ENCODE measurements at places on chromosomes 1 and 21.
A peak's percentile ranks its signal among the peaks of the same experiment; 100 is the strongest.

GRCh38 chr1:20662110-20662475, 924 bp upstream of the DDOST start:
- no peak for DNase-seq

- no peak for DNase-seq
Observed at GRCh38 chr1:46400421-46400820, 6.3 kb downstream of the FAAH start.

- DNase-seq = no peak
Observed at GRCh38 chr1:117128323-117129079, 7.0 kb upstream of the TRIM45 start.

GRCh38 chr1:7388141-7388487, 383.0 kb upstream of the VAMP3 start:
- DNase-seq = no peak

DNA sequence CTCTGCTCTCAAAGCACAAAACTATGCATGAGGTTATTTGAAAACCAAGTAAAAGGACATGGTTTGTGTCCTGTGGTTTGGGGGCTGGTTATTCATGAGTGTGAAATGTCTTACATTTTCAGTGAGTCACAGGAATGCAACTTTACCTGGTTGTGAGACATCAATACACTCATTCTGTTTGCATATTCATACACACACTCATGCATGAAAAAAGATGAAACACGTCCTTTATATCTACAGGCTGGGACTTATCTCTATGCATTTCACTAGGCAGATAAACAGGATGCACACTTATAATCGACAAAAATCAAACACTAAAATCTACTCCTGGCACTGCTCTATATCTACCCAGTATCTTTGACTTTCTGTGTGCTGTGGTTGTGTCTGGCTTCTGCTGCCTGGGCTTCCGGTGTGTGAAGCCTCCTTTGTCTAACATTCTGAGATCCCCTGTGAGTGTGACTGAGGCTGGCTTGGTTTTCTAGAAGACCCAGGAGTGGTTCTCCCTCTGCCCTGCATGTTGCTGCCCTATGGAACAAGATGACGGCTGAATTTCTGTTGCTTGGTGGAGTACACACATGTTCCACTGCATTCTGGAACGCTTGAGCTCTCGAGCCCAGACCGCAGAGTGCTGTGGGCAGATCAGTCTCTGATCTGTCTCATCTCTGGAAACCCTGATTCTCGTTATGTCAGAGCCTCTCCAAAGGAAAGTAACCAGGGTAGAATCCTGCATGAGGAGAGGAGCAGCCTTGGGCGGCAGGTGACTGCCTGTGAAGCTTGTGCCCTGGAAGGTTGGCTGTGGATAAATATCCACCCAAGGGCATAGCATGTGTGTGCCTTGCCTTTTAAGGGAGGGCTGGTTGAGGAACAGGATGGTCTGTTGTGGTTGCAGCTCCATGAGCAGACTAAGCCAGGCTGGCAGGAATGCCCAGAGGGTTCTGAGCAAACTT, 19.7 kb upstream of the FASLG start:
- no peak for DNase-seq

DNA sequence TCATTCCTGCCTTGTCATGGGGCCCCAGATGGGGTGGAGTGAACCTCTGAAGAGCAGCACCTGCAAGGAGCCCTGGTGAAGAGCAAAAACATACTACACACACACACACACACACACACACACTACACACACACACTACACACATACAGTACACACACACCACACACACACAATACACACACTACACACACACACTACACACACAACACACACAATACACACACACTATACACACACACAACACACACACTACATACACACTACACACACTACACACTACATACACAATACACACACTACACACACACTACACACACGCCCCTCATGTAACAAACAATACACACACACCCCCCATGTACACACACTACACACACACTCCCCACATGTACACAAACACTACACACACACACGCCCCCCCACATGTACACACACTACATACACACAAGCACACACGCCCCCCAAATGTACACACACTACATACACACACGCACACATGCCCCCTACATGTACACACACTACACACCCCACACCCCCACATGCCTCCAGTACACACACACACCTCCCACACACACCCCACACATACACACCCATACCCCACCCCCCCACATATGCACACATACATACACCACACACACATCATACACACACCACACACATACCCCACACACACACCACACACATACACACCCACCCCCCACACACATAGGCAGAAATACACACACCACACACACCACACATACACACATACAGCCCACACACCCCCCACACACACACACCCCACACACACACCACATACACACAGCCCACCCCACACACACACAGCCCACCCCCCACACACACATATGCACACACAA, 9.3 kb downstream of the SLC2A5 start:
- no peak for DNase-seq

GRCh38 chr1:87880764-87881163, 552.1 kb downstream of the LMO4 start:
- DNase-seq = no peak

DNA sequence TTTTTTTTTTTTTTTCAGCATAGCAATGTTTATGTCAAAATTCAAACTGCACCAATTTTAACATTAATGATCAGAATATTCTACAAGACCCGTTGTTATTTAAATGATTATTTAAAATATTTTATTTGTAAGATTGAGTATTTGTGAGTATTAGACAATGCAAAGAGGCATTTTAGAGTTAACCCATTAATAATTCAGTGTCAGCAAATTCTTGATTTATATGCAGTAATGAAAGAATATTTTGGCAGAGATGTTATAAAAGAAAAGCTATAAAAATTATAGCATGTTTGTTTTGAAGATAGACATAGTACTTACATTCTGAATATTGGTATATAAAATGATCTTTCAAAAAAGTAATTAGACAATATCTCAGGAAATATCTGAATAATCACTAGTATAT, 269.5 kb upstream of the ZRANB2 start:
- no peak for DNase-seq

DNA sequence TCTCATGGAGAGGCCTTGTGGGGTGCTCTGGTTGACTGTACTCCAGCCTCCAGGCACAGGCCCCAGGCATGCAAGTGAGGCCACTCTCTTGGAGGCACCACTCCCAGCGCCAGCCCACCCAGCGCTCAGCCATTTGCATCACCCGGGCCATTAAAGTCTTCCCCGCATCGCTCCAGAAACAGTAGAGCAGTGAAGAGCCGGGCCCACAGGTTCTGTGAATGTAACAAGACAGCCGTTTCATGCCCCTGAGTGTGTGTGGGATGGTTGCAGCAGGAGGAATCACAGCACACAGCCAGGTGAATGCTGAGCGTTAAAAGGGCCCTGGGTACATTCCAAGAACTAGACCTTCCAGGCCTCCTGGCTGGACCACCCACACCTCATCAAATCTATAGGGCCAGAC, 19.0 kb upstream of the CD2 start:
- no peak for DNase-seq

- no peak for DNase-seq
Observed at GRCh38 chr1:160887071-160887470, 2.1 kb upstream of the ITLN1 start.

DNA sequence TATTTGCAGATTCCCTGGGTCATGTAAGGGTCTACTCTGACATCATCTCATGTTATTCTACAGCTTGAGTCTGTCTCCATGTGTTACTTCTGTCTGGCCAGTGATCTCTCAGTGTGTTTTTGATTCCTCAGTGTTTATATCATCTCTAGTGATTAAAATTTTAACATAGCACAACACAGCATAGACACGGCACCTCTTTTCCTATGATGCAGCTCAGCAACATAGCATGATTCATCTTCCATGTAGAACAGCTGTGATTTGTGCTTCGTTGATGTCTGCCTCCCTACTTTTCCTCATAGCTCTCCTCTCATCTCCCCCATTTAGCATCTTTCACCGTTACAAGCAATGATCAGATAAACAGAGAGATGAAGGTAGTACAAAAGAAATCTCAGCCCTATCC, 163.9 kb upstream of the DPT start:
- no peak for DNase-seq

DNA sequence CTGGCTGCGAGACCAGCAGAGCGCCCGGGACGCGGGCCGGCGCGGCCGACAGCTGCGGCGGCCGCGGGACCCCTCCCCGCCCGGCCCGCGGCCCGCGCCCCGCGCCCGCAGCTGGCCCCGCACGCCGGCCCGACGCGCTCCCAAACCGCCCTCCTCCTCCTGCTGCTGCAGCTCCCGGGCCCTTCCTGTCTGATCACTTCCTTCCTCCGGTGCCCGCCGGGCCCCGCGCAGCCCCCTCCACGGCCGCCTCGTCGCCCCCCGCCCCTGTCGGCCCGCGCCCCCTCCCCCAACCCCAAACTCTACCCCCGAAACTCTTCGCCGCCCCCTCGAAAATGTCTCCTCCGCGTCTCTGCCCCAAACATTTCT, 594 bp downstream of the LUZP1 start:
- DNase-seq = no peak

- DNase-seq = peak; percentile 80
Observed at GRCh38 chr1:11645670-11646265, 8.5 kb downstream of the FBXO2 start.

DNA sequence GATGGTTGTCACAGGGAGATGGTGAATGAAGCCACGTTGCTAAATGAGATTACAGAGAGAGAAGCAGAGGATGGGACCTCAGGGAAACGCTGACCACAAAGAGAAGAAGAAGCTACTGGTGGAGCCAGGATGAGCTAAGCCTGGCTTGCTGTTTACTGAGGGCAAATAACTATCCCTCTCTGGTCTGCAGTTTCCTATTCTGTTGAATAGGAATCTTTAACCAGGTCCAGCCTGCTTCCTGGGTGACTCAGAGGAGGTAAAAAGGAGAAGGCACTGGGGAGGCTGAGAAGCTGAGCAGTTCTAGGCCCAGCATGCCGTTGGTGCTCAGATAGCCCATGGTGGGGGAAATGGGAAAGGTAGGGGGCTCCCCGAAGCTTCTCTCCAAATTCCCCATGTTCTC, 29.6 kb downstream of the DMBX1 start:
- no peak for DNase-seq

- no peak for DNase-seq
Observed at GRCh38 chr1:8604041-8604945, 213.1 kb downstream of the RERE start.

DNA sequence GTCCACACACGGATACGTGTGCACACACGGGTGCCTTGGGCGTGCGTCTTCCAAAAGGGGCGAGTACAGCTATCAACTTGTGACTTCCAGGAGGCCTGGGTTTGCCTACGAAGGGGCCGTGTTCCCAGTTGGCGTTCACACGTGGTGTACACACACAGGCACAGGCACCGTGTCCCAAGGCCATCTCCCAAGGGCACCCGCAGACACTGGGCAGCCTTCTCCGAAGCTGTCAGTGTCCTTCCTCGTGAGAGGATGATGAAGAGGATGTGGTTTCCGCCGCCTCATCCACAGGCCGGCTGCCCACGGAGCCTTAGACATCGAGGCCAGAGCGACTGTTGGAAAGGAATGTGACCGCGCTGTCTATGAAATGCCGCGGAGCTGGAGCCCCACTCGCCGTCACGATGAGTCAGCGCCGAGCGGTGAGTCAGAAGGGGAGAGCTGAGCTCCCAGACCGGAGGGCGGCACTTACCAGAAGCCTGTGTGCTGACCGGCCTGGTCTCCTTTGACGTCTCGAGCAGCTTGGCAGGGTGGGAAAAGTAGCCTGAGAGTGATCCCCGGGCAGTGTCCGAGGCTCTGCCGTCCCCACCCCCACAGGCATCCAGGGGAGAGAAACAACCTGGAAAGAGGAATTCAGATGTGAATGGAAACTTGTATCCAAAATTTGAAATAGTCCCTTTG, 141.4 kb upstream of the ARHGEF16 start:
- DNase-seq = peak; percentile 45

DNA sequence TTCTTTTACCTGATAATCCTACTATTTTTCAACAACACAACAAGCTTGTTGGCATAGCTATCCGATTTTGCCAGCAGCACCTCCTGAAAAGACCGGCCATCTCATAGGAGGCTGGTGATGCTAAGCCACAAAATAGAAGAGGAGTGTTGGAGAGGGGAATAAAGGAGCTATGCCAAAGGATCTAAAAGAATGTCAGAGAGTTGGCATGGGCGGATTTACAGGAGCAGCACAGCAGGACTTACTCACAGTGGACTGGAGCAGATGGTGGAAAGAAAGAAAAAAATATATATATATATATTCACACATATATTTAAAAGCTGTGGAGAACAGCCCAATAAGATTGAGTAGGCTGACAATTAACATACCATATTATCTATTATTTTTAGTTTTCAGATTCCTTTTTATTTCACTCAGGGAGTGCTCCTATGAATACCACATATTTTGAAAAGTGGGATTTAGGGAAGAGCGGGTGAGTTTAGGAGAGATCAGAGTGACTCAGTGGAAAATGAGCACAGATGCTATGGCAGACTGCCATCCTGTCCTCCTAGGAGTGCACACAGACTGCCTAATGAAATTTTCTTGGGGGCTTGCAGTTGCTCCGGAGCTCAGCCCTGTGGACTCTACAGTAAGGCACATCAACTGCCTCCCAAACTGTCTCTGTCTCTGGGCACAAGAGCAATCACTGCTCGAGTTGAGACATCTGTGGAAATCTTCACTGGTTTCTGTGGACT, 394.4 kb upstream of the CHRM3 start:
- no peak for DNase-seq

DNA sequence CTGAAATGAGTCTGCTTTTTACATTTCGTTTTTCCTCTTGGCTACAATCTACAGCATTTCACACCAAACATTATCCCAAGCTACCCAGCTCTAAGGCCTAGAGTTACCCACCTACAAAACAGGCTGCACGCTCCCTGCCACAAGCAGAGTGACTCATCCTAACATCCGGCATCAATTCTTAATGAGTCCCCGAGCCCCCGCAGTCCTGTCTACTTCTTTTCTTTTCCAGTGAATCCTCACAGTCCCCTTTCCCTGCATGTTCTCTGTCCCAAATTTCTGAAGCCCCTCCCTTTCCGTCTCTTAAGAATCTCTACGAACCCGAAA, 650 bp downstream of the PCNX2 start:
- no peak for DNase-seq

GRCh38 chr1:38727684-38728584, 131.6 kb downstream of the RRAGC start:
- DNase-seq = peak; percentile 68

DNA sequence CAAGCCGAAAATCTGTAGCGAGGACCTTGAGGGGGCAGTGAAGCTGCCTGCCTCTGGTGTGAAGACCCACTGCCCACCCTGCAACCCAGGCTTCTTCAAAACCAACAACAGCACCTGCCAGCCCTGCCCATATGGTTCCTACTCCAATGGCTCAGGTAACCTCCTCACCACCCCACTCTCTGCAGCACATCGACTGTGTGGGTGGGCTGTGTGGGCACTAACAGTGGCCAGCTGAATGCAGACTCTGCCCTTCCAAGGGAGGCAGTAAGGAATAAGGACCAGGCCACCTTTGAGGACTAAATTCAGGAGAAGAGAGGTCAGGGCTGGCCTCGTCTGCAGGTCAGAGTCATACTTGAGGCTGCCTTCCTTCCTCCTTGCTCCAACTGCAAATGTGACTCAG, 25.5 kb upstream of the SARS1 start:
- no peak for DNase-seq

GRCh38 chr1:6351480-6352137, 42.0 kb downstream of the ACOT7 start:
- DNase-seq = no peak
